ENCODE measurements at places on chromosomes 1 and 21. TPM values are rescaled to one million over a fixed set of nuclear protein-coding genes. Genes with fewer than 3 reads are reported as not detected.

Gene B3GALT5
- total RNA-seq, result 0.17 TPM

Gene UBL4B
- total RNA-seq, result 0.09 TPM

Gene CD160
- not detected for total RNA-seq

Gene SLFNL1
- total RNA-seq, result 0.60 TPM

Gene SLC45A1
- total RNA-seq, result 2.6 TPM

Gene LCE1D
- total RNA-seq, result not detected

Gene S100A7
- not detected for total RNA-seq

Gene TLR5
- not detected for total RNA-seq

Gene FAM72D
- total RNA-seq, result 0.09 TPM

Gene ADAM30
- total RNA-seq, result not detected

Gene DDR2
- total RNA-seq, result 224 TPM

Gene MFAP2
- 16.1 TPM for total RNA-seq

Gene EPS8L3
- not detected for total RNA-seq

Gene PROX1
- 0.26 TPM for total RNA-seq

Gene PALMD
- total RNA-seq, result 0.60 TPM

Gene TRIM63
- total RNA-seq, result not detected

Gene ERG
- total RNA-seq, result under 0.01 TPM

Gene FAM72A
- total RNA-seq, result 3.4 TPM

Gene PPM1J
- 0.26 TPM for total RNA-seq

Gene IL19
- not detected for total RNA-seq

Gene C1orf226
- not detected for total RNA-seq
